ENCODE measurements at places on chromosomes 2 and 18.

DNA sequence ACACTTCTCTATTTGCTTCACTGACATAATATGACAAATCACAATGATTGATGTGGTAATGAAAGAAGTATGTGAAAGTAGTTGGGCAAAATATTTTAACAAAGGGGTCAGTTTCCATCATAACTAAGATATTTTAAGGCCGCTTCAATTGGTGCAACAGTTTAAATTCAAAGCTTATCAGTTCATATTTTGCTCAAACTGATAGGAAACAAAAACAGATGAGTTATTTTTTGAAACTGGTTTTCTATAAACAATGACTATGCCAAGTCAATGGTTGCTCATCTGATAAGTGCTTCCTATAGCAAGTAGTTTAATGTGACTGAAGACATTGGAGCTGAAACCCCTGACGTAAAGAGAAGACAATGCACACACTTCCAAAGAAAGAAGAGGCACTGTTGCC is 1290.7 kb downstream of the SUCLG1 start:
- DNase-seq, result no peak

DNA sequence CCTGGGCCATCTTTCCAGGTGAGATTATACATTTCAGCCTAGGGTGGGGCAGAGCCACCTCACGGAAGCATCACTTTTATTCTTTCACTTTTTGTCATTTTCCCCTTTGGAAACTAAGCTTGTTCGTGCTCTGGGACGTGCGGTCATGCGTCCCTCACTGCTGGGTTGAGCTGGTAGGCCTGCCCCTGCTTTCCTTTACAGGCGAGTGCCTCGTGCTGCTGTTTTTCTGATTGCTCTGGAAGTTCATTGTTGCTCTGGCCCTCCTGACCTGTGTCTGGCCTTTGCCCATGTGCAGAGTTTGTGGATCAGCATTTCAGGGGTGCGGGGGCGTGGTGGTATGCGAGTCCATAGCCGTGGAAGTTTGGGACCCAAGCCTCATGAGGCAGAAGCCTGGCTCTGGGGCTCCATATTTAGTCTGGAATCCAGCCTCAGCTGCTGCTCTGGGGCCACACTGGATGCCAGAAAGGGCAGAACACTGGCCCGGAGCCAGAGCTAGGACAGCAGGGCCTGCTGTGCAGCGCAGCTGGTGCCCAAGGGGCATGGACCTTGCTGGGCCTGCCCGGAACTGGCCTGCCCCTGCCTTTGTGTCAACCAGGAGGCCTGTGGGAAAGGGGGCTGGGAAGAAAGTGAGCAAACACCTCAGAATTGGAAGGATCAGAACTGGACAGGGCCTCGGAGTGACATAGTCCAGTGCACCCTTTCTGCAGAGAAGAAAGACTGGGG is 51.1 kb downstream of the CTIF start:
- DNase-seq, result no peak

- DNase-seq, result no peak
Observed at GRCh38 chr2:136582628-136583205, 182.6 kb upstream of the THSD7B start.

DNA sequence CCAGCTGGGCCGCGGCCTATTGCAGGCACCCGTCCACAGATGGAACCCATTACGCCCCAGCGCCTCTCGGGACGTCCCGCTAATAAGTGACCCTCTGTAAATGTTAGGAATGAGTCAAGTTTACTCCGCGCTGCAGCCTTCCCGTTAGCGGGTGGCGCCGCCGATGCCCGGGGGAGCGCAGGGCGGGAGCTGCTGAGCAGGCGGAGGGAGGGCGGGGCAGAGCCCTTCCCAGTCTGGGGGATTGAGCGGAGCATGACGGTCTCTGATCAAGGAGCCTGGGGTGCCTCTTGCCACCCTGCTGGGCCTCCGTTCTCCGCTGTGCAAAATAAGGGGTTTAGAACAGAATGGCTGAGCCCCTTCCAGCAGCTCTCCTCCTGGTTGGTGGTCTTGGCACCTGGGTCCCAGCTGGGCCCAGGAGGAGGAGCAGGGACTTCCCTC is 10.5 kb downstream of the CROCC2 start:
- DNase-seq, result peak; percentile 87

- peak; percentile 8 for DNase-seq
Observed at GRCh38 chr2:135916207-135916606, 40.0 kb upstream of the MCM6 start.
